CD8-positive, alpha-beta memory T cell (primary cell): ENCODE measurements at places on chromosomes 7 and 10.

DNA sequence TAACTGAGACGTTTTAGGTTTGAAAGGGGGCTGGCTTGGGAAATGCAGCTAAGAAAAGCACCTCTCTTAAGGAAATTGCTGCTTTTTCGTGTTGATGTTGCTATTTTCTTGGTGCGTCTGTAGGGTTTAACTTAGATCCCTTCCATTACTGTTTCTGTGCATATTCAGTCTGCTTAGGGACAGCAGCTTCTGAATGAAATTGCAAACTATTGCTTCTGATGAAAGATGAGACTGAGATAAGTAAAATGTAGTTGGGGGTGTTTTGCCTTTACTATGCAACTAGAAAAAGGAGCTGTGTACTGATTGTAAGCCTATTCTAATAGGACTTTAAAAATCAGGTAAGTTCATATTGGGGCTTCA is 772 bp downstream of the HDAC9 start:
- DNase-seq = no peak

DNA sequence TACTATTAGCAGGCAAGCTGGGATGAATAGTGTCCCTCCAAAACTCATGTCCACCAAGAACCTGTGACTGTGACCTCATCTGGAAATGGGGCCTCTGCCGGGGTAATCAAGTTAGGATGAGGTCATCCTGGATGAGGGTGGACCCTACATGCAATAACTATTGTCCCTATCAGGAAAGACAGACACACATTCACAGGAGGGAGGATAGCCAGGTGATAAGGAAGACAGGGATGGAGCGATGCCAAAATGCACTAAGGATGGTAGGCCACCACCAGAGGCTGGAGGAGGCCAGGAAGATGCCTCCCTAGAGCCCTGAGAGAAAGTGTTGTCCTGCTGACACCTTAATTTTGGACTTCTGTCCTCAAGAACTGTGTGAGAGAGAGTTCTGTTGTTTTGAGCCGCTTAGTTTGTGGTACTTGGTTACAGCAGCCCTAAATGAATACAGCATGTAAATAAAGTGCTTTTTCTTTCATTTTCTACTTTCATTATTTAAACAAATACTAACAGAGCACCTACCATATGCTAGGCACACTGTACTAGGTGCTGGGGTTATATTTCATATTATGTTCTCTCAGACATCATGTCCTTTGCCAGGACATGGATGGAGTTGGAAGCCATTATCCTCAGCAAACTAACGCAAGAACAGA is 111.9 kb downstream of the USP6NL start:
- no peak for DNase-seq

DNA sequence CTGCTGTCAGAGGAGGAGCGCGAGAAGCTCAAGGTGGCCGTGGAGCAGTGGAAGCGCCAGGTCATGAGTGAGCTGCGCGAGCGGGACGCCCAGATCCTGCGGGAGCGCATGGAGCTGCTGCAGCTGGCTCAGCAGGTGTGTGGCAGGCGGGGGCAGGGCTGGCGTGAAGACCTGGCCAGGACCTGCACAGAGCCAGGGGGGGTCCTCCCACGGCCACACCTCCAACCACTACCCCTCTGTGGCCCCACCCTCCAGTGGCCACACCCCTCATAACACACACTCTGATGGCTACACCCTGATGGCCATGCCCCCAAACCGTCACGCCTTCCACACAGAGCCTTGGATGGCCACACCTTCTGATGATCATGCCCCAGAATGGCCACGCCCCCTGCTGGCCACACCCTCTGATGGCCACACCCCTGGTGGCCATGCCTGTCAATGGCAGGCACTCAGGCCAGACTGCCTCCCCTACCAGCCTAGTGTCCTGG is 23.4 kb upstream of the DPYSL4 start:
- peak; percentile 29 for DNase-seq

DNA sequence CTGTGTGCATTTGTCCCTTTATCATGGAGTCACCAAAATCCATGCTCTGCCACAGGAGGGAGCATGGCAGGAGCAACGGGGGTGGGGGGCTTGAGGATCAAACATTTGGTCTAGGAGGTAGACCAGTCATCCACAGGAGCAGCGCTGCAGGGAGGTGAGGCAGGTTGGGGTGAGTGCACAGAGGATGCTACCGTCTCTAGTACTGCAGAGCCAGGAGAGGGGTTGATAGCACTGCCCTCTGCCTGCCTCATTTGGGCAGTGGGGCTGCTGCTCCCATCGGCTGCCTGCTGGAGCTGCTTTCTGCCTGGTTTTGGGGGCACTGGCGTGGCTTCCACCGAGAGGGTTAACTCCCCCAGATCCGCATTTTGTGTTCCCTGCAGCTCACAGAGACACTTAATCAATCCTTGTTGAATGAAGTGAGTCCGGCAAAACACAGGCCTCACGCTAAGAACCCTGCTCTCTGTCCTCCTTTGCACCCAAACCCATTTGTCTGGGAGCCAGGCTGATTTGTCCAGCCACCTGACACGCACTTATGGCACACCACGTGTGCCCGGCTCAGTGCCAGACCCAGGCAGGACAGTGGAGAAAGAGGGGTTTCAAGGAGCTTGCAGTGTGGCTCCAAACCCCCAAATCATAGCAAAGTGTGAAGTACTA is 527.1 kb upstream of the FOXK1 start:
- DNase-seq = no peak

DNA sequence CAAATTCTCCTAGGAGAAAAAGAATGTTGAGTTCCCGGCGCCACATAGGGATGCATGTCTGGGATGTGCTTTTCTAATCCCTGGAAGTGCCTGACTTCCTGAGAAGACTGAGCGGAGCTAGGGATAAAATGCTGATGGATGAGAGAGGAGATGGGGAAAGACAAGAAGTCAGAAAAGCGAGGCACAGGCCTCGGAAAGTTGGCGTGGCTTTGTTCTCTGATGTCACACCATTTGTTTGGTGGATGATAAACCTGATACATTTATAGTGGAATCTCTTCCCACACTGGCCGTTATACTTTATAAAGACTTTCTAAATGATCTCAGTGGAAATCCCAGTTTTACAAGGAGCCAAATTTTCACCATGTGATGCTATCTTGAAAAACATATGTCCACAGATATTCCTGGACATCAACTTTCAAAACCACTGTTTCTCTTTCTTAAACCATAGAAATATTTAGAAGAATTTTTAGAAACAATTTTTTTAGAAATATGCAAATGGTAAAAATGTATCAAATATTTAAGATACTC is 188.8 kb upstream of the SVIL start:
- DNase-seq = no peak
